ENCODE measurements at places on chromosomes 7 and 10.

- DNase-seq = no peak
These were observed 275.2 kb downstream of the ZNF248 start for GRCh38 chr10:37582237-37582636.

DNA sequence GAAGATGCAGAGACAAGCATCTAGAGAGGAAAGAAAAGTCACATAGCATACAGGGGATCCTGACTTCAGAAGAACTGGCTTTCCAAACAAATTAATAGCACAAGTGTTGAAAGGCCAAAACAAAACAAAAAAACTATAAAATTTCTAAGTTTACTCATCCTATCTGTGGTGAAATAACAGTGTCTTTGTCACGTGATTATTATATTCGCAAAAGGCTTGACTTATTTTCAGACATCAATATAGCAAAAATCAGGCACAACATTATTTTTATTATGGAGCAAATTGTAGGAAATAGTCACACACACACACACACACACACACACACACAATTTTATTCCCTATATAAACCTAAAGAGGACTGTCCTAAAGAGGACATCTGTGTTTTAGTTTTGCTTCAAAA, 272.3 kb downstream of the CNTNAP2 start:
- DNase-seq = no peak

- no peak for DNase-seq
These were observed 54.3 kb downstream of the ERCC6 start for GRCh38 chr10:49484486-49485235.

GRCh38 chr10:95399183-95399582, 108.4 kb upstream of the PDLIM1 start:
- DNase-seq = no peak

DNA sequence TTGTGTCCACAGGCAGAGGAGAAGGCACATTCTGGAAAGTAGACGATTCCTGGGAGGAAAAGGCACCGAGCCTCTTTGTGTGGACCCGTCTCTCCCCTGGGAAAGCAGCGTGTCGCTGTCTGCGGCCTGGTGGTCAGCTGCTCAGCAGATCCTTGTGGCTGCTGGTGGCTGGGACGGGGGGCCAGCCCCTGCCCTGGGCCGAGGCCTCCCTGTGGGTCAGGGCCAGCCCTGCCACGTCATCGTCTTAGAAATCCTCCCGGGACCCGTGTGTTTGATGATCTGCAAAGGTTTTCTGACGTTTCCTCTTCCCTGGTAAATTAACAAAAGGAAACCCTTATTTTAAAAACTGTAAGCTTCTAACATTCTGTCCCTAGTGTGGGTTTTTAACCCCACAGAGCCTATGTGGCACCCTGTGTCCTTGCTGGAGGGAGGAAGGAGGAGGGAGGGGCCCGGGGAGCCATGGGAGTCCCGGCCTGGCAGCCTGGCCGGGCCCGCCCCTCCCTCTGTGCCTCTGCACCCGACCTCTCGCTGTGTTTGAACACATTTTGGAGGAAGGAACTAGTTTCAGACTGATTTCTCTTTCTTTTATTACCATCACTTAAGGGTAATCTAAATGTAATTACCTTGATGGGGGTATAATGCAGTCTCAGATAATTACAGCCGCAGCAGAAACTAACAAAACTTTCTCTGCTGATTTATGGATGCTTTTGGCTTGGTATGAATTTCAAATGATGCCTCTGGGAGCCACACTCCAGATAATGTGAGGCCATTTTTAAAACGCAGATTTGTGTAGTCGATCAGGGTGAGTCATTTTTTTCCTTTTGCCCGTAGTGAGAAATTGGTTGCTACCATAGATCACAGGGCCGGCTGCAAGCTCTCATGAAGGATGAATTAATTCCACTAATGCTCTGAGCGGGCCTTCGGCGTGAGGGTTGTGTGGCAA, 85.5 kb downstream of the NKX6-2 start:
- no peak for DNase-seq

DNA sequence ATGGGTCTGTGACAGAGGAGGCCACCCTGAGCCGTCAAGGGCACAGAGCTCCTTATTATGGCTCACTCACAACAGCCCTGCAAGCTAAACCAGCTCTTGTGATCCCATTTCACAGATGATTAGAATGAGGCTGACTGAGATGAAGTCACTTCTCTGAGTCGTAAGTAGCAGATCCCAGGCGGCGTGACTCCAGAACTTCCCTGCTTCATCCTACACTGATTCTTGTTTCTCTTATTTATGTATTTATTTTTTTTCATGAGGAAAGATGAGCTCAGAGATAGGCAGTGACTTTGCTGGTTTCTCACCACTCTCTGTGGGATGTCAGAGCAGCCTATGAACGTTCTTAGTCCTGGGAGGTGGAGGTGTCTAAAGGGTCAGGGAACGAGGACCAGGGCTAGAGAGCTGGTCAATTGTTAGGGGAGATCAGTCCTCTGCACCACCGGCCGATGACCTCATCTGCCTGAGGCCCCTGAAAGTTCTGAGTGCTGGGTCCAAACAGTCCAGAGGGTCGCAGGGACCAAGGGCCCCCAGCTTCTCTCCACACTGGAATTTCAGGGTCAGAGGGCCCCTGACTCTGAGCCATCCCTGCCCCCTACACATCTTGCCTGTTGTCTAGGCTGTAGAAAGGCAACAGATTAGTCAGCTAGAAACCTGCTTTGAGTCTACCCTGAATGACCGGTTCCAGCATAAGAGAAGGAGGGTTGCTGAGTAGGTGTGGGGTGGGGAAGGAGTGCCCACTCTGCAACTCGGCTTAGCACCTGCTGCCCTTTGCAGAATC, 17.9 kb downstream of the CLRN3 start:
- DNase-seq = no peak

GRCh38 chr7:121913947-121914675, 41.1 kb downstream of the PTPRZ1 start:
- no peak for DNase-seq

DNA sequence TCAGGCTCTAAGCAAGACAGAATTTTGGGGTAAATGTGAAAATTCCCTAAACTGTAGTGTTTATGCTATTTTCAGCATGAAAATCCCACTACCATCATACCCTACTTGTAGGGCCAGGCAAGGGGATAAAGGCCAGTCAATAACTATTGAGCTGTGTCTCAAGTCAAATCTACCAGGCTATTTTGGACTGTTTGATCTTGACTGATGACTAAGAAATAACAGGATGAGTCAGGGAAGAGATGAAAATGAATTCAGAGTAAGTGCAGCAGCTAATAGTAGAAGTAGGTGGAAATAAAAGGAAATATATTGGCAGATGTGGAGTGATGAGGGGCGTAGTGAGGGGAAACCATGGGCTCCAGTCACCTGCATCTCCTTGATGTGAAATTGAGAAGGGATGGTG, 225.8 kb upstream of the PHYHIPL start:
- no peak for DNase-seq

- no peak for DNase-seq
These were observed 102.0 kb downstream of the SFMBT2 start for GRCh38 chr10:7308826-7309225.

DNA sequence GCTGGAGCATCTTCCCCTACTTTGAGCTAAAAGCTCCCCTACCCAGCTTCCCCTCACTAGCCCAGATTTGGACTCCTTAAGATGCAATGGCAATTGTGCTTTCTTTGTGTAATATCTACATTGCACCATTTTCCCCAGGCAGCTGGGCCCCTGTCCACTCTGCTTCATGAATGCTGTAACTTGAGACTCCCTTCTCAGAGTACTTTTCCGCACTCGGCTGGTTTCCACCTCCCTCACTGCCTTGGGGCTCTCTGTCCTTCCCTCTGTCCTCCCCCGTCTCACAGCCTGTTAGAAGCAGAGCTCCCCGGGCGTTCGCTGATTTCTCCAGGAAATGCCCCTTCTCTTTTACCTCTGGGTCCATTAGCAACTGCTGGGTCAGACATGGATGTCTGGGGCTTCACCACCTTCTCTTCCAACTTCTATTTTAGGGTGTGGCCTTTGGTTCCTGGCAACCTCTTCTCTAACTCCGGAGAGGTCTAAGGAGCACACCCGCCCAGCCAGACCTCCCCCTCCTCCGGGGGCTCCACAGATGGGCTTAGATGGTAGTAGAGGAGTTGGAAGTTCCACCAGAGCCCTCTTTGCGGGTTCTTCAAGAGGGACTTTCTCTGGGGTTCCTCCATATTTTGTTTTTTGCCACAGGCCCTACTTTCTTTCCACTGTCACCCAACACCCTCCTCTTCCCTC, 2.9 kb upstream of the TMEM72 start:
- no peak for DNase-seq

DNA sequence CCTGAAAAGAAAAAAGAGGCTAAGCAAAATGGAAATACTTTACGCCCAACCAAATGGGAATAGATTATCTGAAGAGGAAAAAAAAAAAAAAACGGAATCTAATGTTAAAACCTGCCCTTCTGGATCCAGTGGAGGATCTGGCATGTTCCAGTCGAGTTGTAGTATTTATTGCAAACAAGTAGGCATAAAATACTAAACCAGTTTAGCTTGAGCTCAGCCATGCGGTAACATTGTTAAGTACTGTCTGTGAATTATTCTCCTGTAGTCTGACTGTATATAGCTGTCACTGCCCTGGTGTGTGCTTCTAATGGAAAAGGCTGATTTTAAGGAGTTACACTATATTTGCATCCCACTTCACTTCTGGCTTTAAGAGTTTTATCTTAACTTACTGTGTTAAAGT, 40.3 kb downstream of the CELF2 start:
- DNase-seq = no peak

- DNase-seq = no peak
These were observed 7.0 kb downstream of the ANXA7 start for GRCh38 chr10:73406846-73407245.

- DNase-seq = no peak
These were observed 12.5 kb upstream of the ARMS2 start for GRCh38 chr10:122441961-122442360.

DNA sequence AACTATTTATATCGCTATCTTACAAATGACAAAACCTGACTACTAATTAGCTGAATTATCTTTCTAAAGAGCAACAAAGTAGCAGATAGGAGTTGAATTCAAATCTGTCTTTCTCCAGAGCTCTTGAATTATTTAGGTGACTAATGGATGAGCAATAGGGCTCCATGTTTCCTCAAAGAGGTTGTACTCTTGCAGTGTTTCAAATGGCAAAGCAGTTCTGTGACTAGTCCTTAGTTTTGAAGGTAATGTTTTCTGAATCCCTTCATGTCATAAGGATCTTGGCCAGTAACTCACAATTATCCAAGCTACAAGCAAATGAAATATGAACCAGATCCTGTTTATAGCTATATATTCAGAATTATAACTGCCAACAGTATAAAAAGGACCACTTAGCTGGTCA, 999.7 kb downstream of the NRG3 start:
- DNase-seq = no peak

- no peak for DNase-seq
These were observed 4.8 kb downstream of the INA start for GRCh38 chr10:103281753-103282152.

GRCh38 chr10:84908491-84908890, 580.1 kb downstream of the CCSER2 start:
- no peak for DNase-seq

DNA sequence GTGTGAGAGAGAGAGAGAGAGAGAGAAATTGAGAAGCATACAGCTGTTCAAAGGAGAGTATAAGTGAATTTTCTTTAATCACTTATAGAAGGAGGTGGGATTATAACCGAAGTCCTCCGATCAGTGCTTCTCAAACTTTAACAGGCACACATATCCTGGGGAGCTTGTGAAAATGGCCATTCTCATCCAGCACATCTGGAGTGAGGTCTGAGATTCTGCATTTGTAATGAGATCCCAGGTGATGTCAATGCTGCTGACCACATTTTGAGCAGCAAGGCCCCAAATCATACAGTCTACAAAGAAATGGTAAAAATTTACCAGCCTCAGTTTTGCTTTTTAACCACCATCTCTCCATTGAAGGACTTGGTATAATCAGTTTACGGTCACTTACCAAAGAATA, 219.0 kb downstream of the PTEN start:
- no peak for DNase-seq

DNA sequence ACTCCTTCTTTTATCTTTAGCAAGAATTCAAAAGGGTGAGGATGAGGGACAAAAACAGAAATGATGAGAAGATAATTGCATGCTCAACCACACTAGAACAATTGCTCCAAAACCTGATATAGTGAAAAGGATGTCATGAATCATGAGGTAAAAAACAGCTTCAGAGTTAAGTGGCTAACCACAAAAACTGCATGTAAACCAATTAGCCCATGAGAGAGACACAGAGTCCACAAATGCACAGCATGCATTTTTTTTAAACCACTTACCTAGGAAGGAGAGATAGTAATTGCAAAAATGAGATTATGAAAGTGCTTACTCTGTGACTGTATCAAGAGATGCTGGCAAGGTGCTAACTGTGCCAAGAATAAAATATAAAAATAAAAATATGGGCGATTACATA, 132.9 kb downstream of the MBL2 start:
- DNase-seq = no peak

GRCh38 chr7:65387891-65388290, 14.2 kb downstream of the ZNF92 start:
- no peak for DNase-seq

DNA sequence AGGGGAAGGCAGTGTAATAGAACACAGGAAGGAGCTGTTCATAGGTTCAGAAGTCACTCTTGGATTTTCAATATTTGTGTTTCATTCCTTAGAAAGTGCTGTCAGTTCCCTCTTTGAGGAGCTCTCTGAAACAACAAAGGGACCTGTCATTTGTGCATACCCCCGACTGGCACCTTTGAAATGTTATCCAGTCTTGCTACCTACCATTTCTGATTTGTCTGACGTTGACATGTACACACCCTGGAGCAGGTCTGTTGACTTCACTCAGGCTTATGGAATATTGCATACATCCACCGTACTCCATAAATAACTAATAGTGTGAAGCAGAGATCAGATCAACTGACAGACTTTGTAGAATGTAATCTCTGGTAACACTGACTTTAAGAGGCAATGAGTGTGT, 189.8 kb downstream of the DPP6 start:
- no peak for DNase-seq

DNA sequence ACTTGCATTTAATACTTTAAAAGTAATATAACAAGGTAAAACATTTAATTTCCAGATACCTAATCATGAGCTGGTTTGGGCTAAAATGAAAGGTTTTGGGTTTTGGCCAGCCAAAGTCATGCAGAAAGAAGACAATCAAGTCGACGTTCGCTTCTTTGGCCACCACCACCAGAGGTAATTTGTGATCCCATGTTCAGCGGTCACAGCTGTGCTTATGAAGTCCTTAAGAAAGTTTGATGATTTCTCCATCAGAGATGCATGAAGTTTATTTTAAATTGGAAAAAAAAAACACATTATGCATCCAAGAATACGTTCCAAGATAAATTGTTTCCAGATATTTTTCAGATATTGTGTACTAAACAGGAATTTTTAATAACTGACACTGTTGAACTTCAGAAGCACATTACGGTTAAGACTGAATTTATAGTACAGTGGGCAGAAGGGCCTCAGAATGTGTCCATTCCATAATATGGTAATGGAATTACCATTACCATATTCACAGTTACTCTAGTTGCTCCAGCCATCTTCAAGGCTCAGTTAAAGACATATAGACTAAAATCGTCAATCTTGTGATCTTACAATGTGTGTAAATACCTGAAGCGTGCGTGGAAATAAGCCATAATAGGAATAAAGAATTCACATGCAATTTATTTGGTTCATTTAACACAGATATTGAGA, 106.8 kb downstream of the ZMYND11 start:
- DNase-seq = no peak

Data from stimulated activated CD4-positive, alpha-beta T cell treated with anti-CD3 and anti-CD28 coated beads, Interleukin-4, amount 100 ng/mL, for 1 hour (primary cell).